IMR-90 (cell line): ENCODE measurements at places on chromosomes 3 and 15. TPM values are rescaled to one million over a fixed set of nuclear protein-coding genes. Genes with fewer than 3 reads are reported as not detected.
A peak's percentile ranks its signal among the peaks of the same experiment; 100 is the strongest.

Gene CASR
- not detected in 2 replicates for total RNA-seq

Gene PLSCR4
- total RNA-seq, result 2.8 and 3.8 TPM in 2 replicates

Gene EFHB
- total RNA-seq, result under 0.01 TPM in 2 replicates

Gene NOX5
- under 0.01 TPM in 1 of 2 replicates, not detected in the other for total RNA-seq

Gene OSBPL10
- total RNA-seq, result 7.2 and 9.5 TPM in 2 replicates

Gene SLC27A2
- total RNA-seq, result under 0.01 TPM in 1 of 2 replicates, not detected in the other

DNA sequence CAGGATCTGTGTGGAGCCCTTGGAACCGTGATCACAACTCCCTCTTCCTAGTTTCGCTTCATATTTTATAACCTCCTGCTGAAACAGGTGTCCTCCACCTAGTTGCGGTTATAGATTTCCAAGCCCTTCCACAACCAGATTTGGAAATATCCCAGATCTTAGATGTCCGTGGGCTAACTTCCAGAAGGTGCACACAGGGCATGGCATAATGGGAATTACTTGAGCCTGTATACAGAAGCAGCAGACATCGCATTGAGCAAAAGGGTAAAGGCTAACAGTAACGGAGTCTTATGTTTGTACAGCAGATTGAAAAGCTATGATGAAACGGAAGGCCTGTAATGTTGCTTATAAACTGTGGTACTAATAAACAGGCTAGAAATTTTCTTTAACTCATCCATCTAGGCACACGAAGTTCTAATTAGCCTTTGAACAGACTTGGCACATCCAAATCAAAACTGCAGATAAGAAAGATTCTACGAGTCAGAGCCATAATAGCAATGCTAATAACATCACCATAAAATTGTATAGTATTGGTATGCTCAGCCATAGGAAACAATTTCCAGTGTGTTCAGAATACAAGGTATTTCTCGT is 1.2 kb upstream of the USF3 start:
- peak; percentile 34 for DNase-seq
- H3K36me3 ChIP-seq, result no peaks in the 10 kb centered on the region
- peak overlapping the region; percentile 62 for H3K4me3 ChIP-seq

DNA sequence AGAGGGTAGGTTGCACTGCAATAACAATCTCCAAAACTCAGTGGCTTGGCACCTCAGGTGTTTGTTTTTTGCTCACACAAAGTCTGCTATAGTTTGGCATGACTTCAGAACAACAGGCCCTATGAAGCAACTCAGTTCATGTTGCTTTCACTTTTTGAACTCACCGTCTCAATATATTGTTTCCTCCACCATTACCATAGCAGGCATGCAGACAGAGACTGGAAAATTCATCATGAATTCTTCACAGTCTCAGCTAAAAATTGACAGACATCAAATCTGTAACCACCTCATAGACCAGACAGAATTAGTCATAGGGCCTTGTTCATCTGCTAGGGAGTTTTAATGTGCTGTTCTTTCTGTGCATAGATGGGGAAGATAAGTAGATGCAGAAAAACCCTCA is 161.4 kb upstream of the POU1F1 start:
- H3K36me3 ChIP-seq, result no peaks in the 10 kb centered on the region
- H3K27me3 ChIP-seq, result no peaks in the 10 kb centered on the region
- no peaks in the 10 kb centered on the region for H3K4me1 ChIP-seq
- DNase-seq, result no peak
- H3K27ac ChIP-seq, result no peak overlapping the region

DNA sequence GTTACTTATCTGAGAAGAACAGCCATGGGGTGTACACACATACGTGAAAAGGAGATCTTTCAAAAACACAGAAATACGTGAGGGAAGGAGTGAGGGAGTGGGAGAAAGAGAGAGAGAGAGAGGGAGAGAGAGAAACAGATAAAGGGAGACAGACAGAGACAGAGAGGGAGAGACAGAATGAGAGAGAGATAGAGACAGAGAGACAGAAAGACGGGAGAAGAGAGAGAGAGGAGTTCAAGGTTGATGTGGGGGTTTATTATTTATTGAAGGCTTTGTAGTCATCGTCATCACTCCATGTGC is 64.0 kb downstream of the CHST2 start:
- no peak overlapping the region for H3K27ac ChIP-seq
- DNase-seq, result no peak
- H3K4me1 ChIP-seq, result no peaks in the 10 kb centered on the region

DNA sequence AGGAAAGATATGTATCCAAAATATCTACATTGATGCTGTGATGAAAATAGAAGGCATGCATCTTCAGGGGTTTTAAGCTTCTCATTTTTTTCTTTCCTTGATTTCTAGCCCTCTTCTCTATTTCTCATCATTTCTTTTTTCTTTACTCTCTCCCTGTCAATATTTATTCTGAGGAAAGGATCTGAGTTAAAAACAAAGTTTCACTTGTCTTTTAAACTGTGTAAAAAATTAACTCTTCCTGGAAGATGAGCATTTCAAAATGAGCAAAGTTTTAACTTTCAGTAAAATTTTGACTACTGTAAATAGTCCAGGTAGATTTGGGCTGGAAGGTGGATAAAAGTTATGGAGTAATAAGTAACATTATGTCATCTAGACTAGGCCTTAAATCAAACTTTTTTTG is 500.2 kb upstream of the GBE1 start:
- no peak for DNase-seq
- no peak overlapping the region for H3K27ac ChIP-seq
- no peak overlapping the region for H3K4me3 ChIP-seq
- no peaks in the 10 kb centered on the region for H3K36me3 ChIP-seq
- no peaks in the 10 kb centered on the region for H3K4me1 ChIP-seq

- no peaks in the 10 kb centered on the region for H3K4me1 ChIP-seq
- H3K27me3 ChIP-seq, result peaks cover 42% of the 10 kb centered on the region
- H3K36me3 ChIP-seq, result no peaks in the 10 kb centered on the region
Measured at GRCh38 chr3:184409331-184409926, 29.6 kb downstream of the CHRD start.

GRCh38 chr15:94026458-94027304 is 204.7 kb upstream of the MCTP2 start:
- no peaks in the 10 kb centered on the region for H3K36me3 ChIP-seq
- H3K4me3 ChIP-seq, result no peak overlapping the region
- peak; percentile 55 for DNase-seq
- H3K27ac ChIP-seq, result no peak overlapping the region
- no peaks in the 10 kb centered on the region for H3K27me3 ChIP-seq

DNA sequence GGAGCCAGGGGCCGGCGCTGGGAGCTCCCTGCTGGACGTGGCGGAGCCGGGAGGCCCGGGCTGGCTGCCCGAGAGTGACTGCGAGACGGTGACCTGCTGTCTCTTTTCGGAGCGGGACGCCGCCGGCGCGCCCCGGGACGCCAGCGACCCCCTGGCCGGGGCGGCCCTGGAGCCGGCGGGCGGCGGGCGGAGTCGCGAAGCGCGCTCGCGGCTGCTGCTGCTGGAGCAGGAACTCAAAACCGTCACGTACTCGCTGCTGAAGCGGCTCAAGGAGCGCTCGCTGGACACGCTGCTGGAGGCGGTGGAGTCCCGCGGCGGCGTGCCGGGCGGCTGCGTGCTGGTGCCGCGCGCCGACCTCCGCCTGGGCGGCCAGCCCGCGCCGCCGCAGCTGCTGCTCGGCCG is 1.5 kb downstream of the SMAD6 start:
- H3K4me1 ChIP-seq, result peaks cover 25% of the 10 kb centered on the region
- H3K27ac ChIP-seq, result peak overlapping the region; percentile 80; the same call in 1 of the 2 replicates
- H3K4me3 ChIP-seq, result peak overlapping the region; percentile 72
- DNase-seq, result peak; percentile 55
- peaks cover 4% of the 10 kb centered on the region for H3K36me3 ChIP-seq

DNA sequence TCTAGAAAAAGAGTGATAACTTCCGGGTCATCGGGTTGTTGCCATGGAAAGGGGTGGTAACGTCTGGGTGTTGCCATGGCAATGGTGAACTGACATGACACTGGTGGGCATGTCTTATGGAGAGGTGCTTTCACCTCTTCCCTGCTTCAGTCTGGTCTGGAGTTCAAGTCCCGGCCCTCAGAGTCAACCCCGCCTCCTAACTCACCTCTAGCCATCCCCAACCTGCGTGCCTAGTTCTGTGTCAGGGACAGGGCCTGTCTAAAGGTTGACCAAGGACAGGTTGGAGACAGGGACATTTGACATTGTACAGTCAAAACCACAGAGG is 96.0 kb downstream of the LSM3 start:
- no peaks in the 10 kb centered on the region for H3K36me3 ChIP-seq
- H3K27ac ChIP-seq, result no peak overlapping the region
- H3K4me3 ChIP-seq, result no peak overlapping the region
- H3K4me1 ChIP-seq, result no peaks in the 10 kb centered on the region; the same call in 1 of the 2 replicates
- H3K27me3 ChIP-seq, result peaks cover 3% of the 10 kb centered on the region

- peaks cover 8% of the 10 kb centered on the region for H3K36me3 ChIP-seq
- no peaks in the 10 kb centered on the region for H3K27me3 ChIP-seq
- no peak overlapping the region for H3K4me3 ChIP-seq
- H3K27ac ChIP-seq, result no peak overlapping the region
Measured at GRCh38 chr3:94071713-94072284, 8.9 kb downstream of the NSUN3 start.

DNA sequence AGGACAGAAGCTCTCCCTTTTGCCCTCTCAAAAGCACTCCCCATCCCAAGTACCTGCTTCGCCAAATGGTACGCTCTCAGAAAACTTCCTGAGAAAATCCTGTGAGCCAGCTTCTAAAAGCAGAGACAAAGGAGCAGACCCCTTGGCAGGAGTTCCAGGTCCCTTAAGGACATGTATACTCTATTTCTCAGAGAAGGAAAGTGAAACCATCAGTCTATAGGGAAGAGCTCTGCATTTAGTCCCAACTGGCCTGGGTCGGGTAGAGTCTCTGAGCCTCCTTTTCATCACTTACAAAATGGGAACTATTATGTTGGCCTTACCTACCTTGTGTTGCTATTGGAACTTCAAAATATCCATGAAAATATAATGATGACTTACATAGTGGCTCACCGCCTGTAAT is 19.7 kb downstream of the DAPK2 start:
- H3K27ac ChIP-seq, result no peak overlapping the region
- peaks cover 22% of the 10 kb centered on the region for H3K27me3 ChIP-seq
- H3K4me3 ChIP-seq, result no peak overlapping the region
- H3K4me1 ChIP-seq, result peaks cover 3% of the 10 kb centered on the region; the same call in 1 of the 2 replicates

DNA sequence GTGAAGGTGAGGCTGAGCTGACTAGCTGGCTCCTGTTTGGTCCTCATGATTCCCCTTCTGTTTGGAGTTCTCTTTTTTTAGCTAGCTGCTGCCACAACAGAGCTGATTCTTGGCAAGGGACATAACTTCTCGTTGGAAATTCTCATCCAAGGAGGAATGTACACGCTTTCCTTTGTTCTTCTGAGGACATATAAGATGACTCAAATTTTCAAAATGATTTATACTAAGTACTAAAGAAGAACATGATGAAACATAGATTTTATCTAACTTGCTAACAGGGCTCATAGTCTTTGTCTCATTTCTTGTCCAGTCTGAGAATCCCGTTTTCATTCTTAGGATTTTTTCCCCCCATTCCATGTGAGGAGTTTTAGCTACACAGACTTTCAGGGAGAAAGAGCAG is 2.9 kb upstream of the TFG start:
- H3K27me3 ChIP-seq, result no peaks in the 10 kb centered on the region
- peak; percentile 13 for DNase-seq
- no peak overlapping the region for H3K4me3 ChIP-seq
- no peak overlapping the region for H3K27ac ChIP-seq
- no peaks in the 10 kb centered on the region; the same call in none of the 2 replicates for H3K4me1 ChIP-seq

GRCh38 chr3:156151824-156152428 is 31.5 kb downstream of the KCNAB1 start:
- peaks cover 4% of the 10 kb centered on the region for H3K27me3 ChIP-seq
- no peak overlapping the region for H3K4me3 ChIP-seq
- no peaks in the 10 kb centered on the region for H3K36me3 ChIP-seq
- peak; percentile 69 for DNase-seq
- no peak overlapping the region for H3K27ac ChIP-seq

GRCh38 chr3:113261063-113261625 is 49.8 kb downstream of the BOC start:
- no peaks in the 10 kb centered on the region; the same call in 1 of the 2 replicates for H3K4me1 ChIP-seq
- H3K4me3 ChIP-seq, result no peak overlapping the region
- H3K27ac ChIP-seq, result no peak overlapping the region
- no peak for DNase-seq
